Glutamatergic neuron (in vitro differentiated cells): ENCODE measurements at places on chromosomes 4 and X. TPM values are rescaled to one million over a fixed set of nuclear protein-coding genes. Genes with fewer than 3 reads are reported as not detected.

DNA sequence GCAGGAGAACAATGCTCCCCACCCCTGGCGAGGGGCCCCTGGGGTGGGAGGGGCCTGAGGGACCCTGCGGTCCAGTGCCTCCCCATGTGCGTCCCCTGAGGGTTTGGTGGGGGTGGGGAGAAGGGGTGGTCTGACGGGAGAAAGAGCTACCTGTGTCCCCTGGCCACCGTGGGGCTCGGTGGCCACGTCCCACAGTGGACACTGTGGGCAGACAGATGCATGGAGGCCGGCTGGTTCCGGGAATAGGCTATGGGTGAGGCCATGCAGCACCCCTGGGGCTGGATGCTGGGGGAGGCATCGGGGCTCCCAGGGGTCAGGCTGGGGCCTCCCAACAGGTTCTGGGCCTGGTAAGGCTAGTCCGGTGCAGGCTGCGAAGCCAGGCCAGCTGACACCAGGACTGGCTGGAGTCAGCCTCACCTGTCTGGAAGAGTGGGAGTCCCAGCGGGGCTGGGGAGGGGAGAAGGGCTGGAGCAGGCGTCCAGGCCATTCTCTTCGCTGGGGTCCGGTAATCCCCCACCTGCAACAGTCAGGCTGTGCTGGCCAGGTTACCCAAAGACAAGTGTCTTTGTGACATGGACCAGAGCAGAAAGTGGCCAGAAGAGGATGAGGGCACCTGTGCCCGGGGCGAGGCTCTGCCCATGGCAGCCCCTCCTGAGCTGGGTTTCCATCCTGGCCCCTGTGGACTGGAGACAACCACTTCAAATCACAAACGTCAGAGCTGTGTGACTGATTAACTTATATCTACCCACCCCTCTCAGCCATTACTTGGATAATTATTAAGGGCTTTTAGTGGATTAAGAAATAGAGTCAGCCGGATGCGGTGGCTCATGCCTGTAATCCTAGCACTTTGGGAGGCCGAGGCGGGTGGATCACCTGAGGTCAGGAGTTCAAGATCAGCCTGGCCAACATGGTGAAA lies 1.4 kb upstream of the FAM53A start:
- no peak for DNase-seq

GRCh38 chr4:152500800-152501434 lies 35.0 kb downstream of the FBXW7 start:
- no peak for DNase-seq

- DNase-seq: no peak
These were observed 215.5 kb upstream of the VEGFC start for GRCh38 chr4:177008071-177008835.

GRCh38 chr4:185381288-185382196 lies 14.2 kb downstream of the LRP2BP start:
- DNase-seq: no peak

DNA sequence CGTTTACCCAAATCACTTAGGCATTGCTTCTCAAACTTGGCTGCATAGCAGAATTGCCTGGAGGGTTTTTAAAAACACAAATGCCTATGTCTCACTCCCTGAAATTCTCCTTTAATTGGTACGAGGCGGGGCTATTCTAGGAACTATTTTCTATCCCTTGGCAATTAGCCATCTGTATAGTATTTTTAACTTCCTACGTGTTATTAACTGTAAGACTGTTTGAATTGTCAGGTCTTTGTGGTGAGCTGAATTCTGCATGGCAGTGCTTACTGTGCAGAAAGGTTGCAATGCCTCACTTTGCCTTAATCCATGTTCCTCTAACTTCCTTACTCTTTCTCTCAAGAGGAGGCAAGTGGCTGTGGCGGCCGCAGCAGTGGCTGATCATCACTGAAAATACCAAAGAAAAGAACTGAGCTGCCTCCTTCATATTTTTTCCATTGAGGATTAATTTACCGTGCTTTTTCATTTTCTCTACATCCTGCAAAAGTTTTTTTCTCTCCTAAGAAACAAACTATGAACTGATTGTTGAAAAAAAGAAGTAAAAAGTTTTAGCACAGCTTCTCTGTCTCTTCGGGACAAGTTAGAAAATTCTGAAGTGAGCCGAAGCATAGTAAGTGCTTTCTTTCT lies at the start of gene SHROOM3:
TSS of gene SHROOM3 (plus strand) at position 329 of the 627 bp plus-strand sequence. CDS start 824 bp downstream, outside the sequence.
- no peak for DNase-seq

- DNase-seq: no peak
These were observed 331.7 kb upstream of the GIMD1 start for GRCh38 chr4:106700321-106700720.

GRCh38 chr4:100836929-100837328 lies 319.1 kb upstream of the EMCN start:
- no peak for DNase-seq

GRCh38 chr4:4871573-4872313 lies 12.3 kb downstream of the MSX1 start:
- DNase-seq: no peak

GRCh38 chr4:147780137-147780777 lies 48.4 kb downstream of the ARHGAP10 start:
- DNase-seq: no peak

GRCh38 chr4:86938771-86939520 lies 4.1 kb downstream of the AFF1 start:
- no peak for DNase-seq

DNA sequence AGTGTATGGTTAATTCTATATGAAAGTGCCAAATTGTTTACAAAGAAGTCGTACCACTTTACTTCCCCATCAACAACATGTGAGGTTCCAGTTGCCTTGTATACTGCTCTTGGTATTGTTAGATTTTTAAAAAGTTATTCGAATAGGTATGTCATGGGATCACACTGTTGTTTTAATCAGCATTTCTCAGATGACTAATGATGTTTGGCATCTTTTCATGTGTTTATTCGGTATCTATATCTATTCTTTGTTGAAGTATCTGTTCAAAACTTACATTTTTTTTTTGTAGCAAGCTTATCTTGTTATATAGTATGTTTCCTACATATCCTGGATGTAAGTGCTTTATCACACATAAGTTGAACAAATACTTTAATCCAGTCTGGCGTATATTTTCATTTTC lies 99.4 kb upstream of the MAB21L2 start:
- no peak for DNase-seq

GRCh38 chrX:111648802-111649201 lies 32.2 kb upstream of the ALG13 start:
- DNase-seq: no peak

GRCh38 chrX:14776901-14777300 lies 96.0 kb downstream of the FANCB start:
- no peak for DNase-seq

DNA sequence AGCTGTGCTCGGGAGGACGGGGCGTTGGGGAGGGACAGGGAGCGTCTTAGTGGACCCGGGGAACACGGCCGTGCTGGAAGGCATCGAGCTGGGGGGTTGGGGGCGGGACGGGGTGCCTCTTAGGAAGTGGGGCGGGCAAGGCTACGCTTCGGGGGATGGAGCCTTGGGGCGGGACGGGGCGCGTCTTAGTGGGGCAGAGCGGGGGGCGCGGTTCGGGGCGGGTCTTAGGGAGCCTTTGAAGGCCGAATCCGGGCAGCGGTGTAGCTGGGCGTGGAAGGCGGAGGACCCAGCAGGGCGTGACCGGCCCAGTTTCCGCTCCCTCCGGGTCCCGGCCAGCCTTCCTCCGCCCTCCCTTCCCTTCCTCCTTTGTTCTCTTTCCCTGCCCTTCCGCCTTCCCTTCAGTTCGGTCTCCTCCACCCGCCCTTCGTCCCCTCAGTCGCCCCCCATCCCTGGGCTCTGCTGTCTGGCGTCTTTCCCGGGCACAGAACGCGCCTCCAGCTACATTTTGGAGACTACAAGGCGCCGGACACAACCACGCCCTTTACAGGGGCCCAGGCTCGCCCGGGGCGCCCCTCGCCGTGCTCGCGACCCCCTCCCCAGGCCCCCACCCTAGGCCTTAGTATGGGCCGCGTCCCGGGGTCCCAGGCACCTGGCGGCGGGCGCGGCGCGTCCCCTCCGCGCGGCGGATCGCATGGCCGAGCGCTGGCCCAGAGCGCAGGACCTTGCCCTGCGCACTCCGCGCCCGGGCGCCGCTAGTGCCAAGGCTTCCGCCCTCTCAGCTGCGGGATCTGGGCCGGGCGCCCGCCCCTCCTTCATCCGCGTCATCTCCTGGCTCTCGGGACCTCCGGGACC lies at the start of gene ARSD:
TSS of gene ARSD (minus strand) at position 757 of the 852 bp plus-strand sequence. CDS start at position 693, 64 bp downstream.
- peak; percentile 86 for DNase-seq

Gene GAGE1
- total RNA-seq: not detected

Gene RBM3
- 294 TPM for total RNA-seq

Gene TMSB15C
- total RNA-seq: 30.1 TPM

Gene FAM199X
- total RNA-seq: 14.9 TPM

Gene DCAF12L2
- 0.51 TPM for total RNA-seq

Gene KLB
- not detected for total RNA-seq

Gene TMEM271
- total RNA-seq: 22.7 TPM

Gene SAT1
- 31.4 TPM for total RNA-seq

Gene XK
- total RNA-seq: 7.4 TPM
